ENCODE measurements at places on chromosomes 7 and 10.

DNA sequence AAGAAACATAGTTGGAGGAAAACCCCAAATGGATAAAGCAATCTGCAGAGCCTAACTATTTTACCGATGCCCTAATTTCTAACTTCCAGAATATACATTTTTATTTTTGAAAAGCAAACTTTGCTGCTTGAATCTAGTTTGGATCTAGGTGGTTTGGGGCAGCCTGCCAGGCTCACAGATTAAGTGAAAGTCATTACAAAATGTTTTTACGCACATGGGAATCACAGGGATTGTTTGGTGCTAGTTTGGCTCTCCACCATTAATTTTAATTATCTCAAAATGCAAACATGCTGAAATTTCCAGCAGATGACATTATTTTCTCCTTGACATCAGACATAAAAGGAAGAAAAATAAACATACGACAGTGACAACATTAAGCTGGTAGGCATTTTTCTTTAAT is 166.7 kb upstream of the INHBA start:
- no peak for DNase-seq

DNA sequence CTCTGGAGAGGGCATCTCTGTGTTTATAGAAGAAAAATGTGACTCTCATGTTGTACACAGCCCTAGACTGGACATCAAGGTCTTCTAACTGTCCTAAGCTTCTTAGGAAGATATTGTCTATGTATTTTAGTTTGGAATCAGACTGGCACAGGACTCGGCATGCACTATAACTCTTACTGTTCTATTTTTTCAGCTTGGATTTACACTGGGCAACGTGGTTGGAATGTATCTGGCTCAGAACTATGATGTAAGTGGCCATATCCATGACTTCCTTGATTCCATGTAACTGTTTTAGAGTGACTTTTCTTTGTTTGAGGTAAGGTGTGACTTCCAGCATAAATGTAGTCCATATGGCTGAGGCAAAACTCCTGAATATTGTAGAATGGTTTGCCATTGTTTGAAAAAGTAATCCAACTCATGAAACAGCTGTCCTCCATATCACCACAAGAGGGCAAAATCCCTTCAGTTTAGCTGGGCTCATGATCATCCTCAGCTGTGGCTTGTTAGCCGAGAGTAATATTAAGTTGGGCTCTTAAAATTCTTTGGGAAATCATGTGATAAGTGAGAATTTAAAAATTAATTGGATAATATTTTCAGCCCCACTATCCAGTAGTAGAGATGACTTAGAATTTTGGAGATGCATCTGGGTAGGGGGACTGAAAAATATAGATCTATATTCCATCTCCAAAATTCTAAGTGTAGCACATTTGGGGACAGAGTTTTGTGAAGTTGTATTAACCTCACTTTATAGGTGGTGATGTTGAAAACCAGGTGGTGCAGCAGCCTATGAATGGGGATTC is 10.4 kb downstream of the STMP1 start:
- DNase-seq = no peak

- DNase-seq = no peak
These were observed 88.6 kb downstream of the LYZL1 start for GRCh38 chr10:29377333-29377961.

DNA sequence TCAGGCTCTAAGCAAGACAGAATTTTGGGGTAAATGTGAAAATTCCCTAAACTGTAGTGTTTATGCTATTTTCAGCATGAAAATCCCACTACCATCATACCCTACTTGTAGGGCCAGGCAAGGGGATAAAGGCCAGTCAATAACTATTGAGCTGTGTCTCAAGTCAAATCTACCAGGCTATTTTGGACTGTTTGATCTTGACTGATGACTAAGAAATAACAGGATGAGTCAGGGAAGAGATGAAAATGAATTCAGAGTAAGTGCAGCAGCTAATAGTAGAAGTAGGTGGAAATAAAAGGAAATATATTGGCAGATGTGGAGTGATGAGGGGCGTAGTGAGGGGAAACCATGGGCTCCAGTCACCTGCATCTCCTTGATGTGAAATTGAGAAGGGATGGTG is 225.8 kb upstream of the PHYHIPL start:
- no peak for DNase-seq

DNA sequence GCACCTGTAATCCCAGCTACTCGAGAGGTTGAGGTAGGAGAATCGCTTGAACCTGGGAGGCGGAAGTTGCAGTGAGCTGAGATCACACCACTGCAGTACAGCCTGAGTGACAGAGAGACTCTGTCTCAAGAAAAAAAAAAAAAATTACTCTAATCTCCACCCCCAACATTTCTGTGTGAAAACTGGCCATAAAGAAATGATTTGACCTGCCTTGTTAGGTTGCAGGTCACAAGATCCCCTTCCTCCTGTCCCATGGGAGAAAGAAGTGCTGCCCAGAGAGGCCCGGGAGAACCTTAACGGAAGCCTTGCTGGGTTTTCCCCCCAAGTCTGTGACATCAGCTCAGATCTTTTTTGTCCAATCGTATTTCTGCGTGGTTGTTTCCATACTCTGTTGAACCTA is 8.7 kb upstream of the CALHM1 start:
- no peak for DNase-seq

DNA sequence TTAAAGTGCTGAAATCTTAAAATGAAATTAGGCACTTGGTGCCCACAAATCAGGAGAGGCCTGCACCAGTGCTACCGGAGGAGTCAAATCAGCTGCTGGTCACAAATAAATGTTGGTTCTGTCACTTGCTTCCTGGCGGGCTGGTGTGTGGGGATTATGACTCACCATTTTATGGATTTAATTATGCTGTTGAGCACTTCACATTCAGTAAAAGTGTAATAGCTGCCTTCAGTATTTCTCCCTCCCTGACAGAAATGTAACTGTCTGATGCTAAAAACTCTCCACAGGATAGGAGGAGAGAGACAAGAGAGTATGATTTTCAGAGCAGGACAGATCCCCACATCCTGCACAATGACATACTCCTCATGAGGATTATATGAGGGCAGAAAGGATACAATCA is 186.0 kb downstream of the JAZF1 start:
- no peak for DNase-seq

- no peak for DNase-seq
These were observed 141.3 kb upstream of the KLF14 start for GRCh38 chr7:130875265-130875741.

- no peak for DNase-seq
These were observed 24.1 kb upstream of the FFAR4 start for GRCh38 chr10:93542358-93542791.

Measured in stimulated activated CD4-positive, alpha-beta T cell treated with anti-CD3 and anti-CD28 coated beads, TNF-alpha, amount 100 ng/mL, for 1 hour (primary cell).